ENCODE measurements at places on chromosomes 11 and 22.

GRCh38 chr22:29949872-29950271, 66.9 kb downstream of the MTMR3 start:
- DNase-seq: no peak

- DNase-seq: no peak
These were observed 17.7 kb downstream of the DNAJC24 start for GRCh38 chr11:31387379-31387778.

DNA sequence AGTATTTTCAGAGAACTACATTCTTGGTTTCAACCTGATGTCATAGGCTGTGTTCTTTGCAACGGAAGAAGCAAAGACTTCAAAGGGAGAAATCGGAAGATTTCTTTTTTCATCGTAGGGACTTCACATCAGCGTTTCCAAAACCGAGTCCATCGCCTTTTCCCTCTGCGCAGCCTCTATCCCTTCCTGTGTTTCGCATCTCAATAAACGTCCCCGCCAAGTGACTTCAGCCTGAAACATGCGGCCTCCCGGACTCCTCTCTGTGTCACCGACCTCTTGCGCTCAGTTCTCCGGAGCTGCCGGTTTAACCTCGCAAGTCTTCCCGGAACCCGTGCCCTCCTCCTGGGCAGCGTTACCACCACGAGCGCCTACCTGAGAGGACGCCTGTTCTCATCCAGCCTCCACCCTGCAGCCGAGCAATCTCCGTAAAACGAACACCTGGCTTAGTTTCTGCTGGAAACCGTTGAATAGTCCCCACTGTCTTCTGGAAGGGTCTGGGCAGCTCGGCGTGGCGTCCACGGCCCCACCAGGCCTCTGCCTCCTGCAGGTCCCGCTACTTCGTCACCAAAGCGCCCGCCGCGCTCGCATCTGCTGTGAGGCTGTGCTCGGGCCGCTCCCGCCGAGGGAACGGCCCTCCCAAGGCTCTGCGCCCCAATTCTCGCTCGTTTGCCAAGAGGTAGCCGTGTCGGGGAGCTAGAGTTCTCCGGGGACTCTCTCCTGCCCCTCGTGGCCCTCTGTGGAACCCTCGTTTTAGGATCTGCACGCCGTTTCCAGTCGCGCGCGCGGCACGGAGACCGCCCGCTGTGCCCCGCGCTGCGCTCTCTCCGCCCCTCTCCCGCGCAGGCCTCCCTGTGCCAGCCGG, at the start of gene GLB1L3:
Gene GLB1L3, plus strand, starts transcription at position 846 of the 862 bp plus-strand sequence. CDS start 362 bp downstream, outside the sequence.
- no peak for DNase-seq

DNA sequence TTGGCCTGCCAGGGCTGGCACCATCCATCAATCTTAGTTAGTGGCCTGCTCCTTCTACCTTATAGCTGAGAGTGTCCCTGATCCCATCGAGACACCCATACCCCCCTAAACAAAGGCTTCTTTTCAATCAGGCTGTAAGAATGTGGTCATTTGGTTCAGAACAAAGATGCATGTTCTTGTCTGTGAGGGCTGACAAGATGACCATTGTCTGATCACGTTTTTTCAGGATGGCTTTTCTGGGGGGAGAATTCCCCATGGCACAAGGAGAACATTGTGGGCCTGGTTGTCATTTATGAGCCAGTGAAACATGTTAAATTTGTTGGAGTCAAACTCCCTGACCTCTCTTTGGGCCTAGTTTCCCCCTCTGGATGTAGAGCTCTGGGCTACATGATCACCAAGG, 160.4 kb downstream of the INSC start:
- no peak for DNase-seq

DNA sequence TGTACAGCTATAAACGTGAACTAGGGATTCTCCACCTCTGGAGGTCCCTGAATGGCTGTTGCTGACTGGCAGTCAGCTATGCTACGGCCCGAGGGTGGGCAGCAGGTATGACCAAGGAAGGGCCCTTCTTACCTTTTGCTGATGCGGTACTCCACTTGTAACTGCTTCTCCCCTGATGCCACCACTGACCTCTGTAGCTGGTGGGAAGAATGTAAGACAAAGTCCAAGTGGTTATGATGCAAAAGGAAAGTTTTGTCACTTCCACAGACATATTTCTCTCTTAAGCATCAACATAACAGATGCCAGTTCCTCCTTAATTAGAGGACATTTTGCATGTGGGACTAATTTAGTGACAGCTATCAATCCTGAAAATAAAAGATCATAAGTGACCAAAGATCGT, 32.2 kb downstream of the P4HA3 start:
- DNase-seq: no peak

GRCh38 chr11:10155793-10156490, 138.1 kb downstream of the SBF2 start:
- DNase-seq: no peak

DNA sequence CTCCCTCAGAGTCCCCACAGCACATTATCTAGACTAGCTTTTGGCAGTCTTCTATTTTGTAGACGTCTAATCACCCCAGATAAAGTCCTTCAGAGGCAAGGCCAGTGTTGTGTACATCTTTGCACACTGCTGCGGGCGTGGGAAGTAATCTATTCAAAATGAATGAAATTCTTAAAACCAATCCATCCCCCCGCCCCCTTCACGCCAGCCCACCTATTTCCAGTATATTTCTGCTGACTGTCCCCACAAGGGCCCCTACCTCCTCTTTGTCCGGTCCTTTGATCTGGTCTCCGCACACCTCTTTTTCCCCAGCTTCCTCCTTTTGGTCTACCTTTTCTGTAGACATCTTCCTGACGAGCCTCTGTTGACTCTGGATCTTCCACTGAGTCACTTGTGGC, 375 bp downstream of the BSCL2 start:
- DNase-seq: no peak

DNA sequence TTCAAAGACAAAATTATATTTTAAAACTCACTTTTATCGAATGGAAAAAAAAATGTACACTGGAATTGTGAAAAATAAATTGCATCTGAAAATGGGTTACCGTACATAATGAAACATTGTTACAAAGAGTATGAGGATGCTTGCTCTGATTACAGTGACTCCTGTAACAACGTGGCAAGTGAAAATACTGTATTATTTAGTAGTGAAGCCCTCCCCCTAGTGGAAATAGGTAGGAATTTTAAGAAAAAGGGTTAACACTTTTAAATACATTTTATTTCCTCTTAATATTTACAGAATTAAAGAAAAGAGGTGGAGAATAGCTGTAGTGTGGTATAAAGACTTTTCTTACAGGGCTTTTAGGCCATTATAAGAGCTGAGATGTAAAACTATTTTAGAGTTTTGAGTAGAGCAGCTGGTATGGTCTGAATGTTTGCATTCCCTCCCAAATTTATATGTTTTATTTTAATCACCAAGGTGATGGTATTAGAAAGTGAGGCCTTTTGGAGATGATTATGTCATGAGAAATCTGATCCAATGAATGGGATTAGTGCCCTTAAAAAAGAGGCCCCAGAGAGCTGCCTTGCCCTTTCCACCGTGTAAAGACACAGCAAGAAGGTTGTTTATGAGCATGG, 25.2 kb downstream of the FAM76B start:
- DNase-seq: no peak

DNA sequence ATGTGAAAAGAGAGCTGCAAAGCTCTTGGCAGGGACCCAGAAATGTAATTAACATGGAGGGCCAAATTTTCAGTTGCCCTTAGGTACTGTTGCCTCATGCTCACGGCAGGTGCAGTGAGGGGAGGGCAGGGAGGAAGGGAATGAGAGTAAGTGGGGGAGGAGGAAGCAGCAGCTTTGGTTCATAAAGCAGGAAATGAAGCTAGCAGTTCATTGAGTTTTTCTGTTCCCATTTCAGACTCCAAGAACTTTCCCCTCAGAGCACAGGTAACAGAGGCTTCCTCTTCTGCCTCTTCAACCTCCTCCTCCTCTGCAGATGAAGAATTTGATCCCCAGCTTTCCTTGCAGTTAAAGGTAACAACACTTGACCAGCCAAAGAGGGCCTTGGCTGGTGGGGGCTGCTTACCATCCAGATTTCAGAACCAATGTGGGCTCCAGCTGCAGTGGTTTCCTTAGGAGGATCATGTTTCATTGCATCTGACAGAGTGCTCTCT, 57.9 kb upstream of the PARVA start:
- DNase-seq: no peak

DNA sequence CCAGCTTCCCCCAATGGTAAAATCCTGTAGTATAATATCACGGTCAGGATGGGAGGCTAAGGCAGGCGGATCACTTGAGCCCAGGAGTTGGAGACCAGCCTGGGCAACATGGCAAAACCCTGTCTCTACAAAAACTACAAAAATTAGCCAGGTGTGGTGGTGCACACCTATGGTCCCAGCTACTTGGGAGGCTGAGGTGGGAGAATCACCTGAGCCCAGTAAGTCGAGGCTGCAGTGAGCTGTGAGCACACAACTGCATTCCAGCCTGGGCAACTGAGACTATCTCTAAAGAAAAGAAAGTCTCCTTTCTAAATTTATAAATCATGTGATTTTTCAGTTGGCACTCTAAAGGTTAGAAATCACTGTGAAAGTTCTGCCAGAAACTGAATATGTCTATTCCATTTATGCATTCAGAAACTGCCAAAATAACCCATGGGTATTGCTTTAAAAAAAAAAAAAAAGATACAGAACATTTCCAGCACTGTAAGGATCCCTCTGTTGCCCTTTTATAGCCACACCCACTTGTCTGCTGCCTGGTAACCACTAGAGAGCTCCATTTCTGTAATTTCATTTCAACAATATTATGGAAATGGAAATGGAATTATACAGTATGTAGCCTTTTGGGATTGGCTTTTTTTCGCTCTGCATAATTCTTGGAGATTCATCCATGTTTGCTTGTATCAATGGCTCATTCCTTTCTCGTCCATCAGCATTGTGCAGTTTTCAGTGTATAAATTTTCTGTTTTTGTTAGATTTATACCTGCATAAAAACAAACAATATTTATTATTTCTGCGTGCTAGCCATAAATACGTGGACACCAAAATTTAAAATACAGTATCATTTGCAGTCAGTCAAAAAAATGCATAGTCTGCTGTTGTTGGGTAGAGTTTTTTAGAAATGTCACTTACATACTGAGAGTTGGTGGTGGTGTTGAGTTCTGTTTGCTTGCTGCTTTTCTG, 9.4 kb downstream of the CDC45 start:
- DNase-seq: no peak

All from HuH-7.5 (cell line).